ENCODE measurements at places on chromosomes 3 and 15. TPM values are rescaled to one million over a fixed set of nuclear protein-coding genes. Genes with fewer than 3 reads are reported as not detected.

DNA sequence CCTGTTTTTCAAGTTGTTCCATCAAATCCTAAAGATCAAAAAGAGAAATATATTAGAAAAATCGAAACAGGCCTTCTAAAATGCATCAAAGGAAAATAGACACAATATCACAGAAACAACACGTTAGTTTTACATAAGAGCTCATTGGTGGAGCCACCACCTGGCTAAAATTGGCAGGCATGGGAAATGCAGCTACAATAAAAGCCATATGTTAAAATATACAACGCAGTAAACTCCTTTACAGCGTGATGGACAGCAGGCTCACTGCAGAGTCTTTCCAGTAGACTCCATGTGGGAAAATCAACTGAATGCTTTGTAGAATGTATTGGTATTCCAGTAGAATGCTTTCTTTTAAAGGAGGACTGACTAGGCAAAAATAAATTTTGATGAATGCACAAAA is 40.9 kb upstream of the MYO5C start:
- DNase-seq = no peak

DNA sequence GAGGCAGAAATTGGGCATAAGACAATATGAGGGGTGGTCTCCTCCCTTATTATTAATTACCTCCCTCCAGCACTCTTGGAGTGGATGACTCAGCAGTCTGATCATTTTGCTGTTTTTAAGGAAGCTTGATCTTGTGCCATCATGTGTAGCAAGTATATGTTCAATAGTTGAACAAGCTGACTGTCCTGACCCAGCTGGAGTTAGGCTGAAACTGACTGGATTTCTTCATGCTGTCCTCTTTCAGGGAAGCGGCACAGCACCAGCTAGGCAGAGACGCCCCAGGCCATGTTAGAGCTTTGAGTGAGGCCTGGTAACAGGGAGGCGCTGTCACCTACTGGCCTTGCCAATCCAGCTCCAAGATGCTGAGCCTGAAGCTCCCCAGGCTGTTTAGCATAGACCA is 54.4 kb upstream of the KIF23 start:
- no peak for DNase-seq

CHRM5 gene
- total RNA-seq = 0.67 TPM

DNA sequence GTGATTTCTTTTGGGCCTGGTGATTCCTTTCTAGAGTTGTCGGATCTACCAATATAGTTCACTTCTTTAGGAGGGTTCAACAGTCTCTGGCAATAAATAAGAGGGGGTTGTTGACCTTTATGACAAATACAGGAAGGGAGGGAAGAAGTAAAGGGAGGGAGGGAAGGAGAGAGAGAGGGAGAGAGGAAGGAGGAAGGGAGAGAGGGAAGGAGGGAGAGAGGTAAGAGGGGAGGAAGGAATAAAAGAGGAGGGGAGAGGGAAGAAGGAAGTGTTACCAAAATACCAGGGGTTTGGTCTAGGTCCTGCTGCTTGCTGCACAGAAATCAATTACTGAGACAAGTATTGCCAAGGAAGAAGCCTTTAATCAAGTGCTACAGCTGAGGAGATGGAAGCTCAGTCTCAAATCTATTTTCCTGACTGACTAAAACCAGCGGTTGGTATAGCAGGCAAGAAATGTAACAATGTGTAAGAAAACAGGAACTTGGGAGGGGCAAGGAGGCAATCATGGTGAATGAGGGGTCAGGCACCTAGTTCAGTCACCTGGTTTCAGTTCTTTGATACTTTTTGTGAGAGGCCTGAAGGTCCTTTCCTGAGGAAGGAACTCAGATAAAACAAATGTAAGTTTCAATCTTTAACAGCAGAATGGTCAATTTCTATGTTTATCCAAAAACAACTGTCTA is 14.1 kb upstream of the TMEM40 start:
- no peak for DNase-seq

- no peak for DNase-seq
These were observed 123.0 kb upstream of the STAC start for GRCh38 chr3:36257158-36257852.

- DNase-seq = no peak
These were observed 45.3 kb upstream of the INO80 start for GRCh38 chr15:41161336-41161735.

DNA sequence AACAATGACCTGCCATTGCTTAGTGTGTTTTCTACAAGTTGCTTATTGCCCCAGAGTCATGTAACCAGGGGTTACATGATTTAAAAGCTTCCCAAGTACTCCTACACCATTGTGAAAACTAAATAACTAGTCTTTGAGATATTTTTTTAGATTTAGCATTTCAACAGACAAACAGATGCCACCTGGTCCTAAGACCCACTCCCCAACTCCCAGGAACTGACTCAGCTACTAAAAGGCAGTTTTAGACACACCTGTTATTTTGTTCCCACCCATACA is 28.1 kb upstream of the KBTBD12 start:
- DNase-seq = no peak

DAPK2 gene
- 11.6 TPM for total RNA-seq

ABHD2 gene
- total RNA-seq = 178 TPM

CHCHD6 gene
- 27.2 TPM for total RNA-seq

DNA sequence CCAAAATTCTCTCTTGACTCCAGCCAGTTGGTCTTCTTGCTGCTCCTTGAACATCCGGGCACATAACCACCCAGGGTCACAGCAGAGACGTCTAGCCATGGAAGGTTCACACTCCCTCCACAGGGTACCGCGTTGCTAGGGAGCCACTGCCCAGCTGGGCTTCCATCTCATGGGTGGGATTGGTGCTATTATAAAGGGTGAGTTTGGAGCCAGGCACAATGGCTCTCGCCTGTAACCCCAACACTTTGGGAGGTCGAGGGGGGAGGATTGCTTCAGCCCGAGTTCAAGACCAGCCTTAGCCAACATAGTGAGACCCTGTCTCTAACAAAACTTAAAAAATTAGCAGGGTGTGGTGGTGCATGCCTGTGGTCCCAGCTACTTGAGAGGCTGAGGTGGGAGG is 17.5 kb upstream of the SKOR1 start:
- no peak for DNase-seq

DNA sequence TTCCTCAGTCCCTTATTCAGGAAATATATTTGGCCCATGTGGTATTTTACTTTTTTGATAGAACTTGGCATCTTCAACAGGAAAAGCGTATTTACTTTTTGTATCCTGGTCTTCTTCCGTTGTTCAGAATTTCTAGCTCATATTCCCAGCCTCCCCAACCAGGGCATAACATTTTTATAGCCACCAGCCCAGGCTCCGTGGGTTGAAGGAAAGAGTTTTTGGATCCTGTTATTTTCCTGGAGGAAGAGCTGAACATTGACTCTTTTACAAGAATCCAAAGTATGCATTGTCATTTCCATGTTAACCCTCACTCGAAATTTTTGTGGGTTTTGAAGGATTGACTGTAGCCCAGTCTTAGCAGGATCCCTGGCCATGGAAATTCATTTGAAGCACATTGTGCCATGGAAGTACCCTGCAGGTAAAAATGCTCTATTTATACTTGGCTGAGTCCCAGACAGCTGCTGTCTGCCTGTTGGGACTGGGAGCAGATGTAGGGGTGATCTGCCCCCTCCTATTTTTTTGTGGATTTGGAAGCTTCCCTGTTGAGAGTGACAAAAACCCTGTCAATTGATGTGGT is 98.8 kb downstream of the AKAP13 start:
- no peak for DNase-seq

DNA sequence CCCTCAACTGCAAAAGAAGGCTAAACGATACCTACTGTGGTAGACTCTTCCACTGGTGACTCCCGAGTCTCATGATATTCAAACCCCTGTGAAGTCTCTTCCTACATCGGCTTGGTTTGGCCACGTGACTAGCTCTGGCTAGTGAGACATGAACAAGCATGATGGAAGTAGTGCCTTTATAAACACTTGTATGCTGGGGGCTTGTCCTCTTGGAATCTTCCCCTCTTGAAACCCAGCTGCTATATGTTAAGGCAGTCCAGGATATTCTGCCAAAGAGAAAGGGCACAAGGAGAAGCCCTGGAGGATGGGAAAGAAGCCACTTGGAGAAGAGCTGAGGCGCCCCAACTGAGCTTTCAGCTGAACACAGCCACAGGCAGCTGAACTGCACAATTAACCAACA is 16.4 kb downstream of the RBP1 start:
- DNase-seq = no peak

DNA sequence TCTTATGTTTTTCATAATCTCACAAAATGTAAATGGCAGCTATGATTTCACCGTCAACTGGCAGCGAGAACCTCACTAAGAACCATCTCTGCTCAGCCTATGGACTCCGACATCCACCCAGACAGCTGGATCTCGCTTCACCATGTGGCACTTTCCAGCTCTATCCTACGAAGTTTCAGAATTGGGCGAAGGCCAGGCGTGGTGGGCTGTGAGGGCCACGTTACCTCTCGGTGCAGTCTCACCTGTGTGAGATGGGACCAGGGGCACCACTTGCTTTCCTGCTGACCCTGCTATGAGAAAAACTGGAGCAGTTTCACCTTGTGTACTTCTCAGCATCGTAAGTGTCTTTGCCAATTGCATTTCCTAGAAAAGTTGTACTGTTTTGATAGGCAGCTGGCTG is 32.3 kb downstream of the CHDH start:
- no peak for DNase-seq

GRCh38 chr3:69718866-69719586 is 20.2 kb upstream of the MITF start:
- DNase-seq = no peak

DNA sequence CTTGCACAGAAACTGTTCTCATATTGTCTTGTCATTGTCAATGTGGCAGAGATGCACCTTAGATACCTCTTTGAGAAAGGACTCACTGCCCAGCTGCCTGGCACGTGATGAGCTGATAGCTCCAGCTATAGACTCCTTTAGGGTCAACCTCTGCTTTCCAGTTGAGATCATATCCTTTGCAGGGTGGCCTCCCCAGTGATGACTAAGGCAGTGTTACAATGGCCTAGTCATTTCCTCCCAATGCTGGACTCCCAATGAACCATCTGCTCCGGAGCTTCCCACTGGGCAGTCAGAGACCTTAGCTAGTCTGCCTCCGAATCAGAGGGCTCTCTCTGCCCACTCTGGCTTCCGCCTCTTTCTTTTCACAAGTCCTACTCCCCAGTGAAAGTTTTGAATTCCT is 79.5 kb downstream of the CHRD start:
- DNase-seq = no peak

C3orf38 gene
- total RNA-seq = 29.7 TPM

DNA sequence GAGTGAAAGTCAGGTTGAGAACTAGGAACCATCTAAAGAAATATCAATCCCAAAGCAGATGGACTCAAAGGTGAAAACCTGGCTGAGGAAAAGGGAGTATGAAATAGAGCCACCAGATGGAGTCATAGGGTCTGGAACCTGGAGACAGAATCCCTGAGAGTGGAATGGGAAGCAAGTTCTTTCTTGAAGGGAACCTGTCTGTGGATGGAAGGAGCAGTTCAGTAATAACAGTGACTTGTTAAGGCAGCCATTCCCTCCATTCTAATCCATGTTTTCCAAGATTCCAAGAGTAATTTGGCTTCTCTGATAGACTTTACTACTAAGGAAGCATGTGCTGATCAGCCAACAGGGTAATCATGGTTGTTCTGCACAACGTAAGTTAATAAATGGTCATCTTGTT is 22.5 kb upstream of the AQP9 start:
- DNase-seq = no peak

DNA sequence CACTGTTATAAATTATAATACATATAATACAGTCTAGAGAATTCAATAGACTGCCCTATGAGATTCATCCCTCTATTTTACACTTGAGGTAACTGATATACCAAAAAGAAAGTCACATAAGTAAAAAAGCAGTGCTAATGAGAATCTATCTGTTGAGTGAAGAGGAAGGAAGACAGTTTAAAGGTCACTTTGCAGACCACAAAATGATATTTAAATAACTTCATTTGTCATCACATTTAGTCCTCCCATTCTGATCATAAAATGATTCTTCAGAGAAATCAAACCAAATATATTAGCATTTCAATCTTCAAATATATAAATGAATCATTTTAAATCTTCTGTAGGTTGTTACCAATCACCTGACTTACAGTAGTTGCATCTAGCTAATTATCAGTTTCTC is 60.5 kb upstream of the CCDC50 start:
- no peak for DNase-seq

GTF2E1 gene
- total RNA-seq = 17.9 TPM

GRCh38 chr3:159988617-159989271 is at the start of gene IL12A:
Gene IL12A (plus strand): TSS chr3:159988835.
- peak; percentile 70 for DNase-seq

POTEB3 gene
- total RNA-seq = not detected

PRSS50 gene
- total RNA-seq = not detected

All from dorsolateral prefrontal cortex (tissue), 122 donors.